ENCODE measurements at places on chromosomes 2 and 18. TPM values are rescaled to one million over a fixed set of nuclear protein-coding genes. Genes with fewer than 3 reads are reported as not detected.

Gene SLC40A1
- not detected for total RNA-seq

- no peak for DNase-seq
- H3K36me3 ChIP-seq = no peaks in the 10 kb centered on the region
- H3K4me1 ChIP-seq = no peaks in the 10 kb centered on the region
- no peak overlapping the region for H3K4me3 ChIP-seq
- H3K27ac ChIP-seq = no peak overlapping the region
These were observed 68.8 kb upstream of the CDC42EP3 start for GRCh38 chr2:37740164-37740739.

- H3K36me3 ChIP-seq = no peaks in the 10 kb centered on the region
- DNase-seq = no peak
- no peaks in the 10 kb centered on the region for H3K27me3 ChIP-seq
- no peak overlapping the region for H3K4me3 ChIP-seq
- no peak overlapping the region for H3K27ac ChIP-seq
These were observed 70.2 kb downstream of the CDCA7 start for GRCh38 chr2:173424886-173425285.

DNA sequence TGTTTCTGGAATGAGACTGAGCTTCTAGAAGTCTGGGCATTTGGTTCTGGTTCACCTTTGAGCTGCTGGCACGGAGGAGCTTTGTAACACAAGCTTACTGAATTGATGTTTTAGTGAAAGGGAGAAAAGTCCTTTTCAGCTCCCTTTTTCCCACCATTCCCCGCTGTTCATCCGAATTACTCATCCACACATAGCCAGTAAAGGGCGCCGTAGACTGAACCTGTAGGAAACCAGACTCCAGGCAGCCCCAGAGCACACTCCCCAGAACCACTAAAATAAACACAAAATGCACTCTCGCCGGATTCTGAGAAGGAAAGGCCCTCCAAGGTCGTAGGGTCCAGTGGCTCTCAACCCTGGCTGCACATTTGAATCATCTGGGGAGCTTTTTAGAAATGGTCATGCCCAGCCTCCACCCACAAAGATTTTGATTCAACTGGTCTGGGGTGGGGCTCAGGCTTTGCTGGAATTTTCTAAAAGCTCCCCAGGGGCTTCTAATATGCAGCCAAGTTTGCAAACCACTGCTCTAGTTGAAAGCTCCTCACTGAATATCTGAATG, 29.6 kb downstream of the TCF7L1 start:
- no peak overlapping the region for H3K4me3 ChIP-seq
- no peak for DNase-seq
- no peaks in the 10 kb centered on the region for H3K27me3 ChIP-seq
- no peak overlapping the region for H3K27ac ChIP-seq

DNA sequence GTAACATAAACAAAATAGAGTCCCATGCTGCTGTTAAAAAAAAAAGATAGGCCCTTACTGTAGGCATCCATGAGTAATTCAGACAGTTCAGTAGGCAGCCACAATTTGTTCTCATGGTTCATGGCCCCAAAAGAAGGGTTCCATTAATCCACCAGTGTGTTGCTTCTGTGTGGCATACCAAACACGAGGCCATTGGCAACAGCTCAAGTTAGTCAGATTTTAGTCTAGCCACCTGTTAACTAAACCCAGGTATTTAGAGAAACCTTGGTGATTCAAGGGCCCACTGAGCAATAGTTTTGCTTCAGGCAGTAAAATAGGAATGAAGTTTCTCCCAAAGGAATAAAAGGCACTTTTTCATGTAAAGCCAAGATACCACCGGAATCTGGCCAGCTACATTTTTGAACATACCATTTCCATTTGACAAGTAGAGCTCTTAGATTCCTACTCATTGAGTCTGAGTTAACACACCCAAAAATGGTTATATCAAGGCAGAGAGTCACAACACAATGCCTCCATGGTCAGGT, 80.1 kb upstream of the SRD5A2 start:
- no peaks in the 10 kb centered on the region for H3K4me1 ChIP-seq
- H3K27ac ChIP-seq = no peak overlapping the region
- H3K36me3 ChIP-seq = no peaks in the 10 kb centered on the region
- no peak for DNase-seq
- no peak overlapping the region for H3K4me3 ChIP-seq

- no peak for DNase-seq
- H3K4me1 ChIP-seq = peaks cover 4% of the 10 kb centered on the region
- no peak overlapping the region for H3K4me3 ChIP-seq
These were observed 95.3 kb upstream of the ID2 start for GRCh38 chr2:8586457-8587051.

DNA sequence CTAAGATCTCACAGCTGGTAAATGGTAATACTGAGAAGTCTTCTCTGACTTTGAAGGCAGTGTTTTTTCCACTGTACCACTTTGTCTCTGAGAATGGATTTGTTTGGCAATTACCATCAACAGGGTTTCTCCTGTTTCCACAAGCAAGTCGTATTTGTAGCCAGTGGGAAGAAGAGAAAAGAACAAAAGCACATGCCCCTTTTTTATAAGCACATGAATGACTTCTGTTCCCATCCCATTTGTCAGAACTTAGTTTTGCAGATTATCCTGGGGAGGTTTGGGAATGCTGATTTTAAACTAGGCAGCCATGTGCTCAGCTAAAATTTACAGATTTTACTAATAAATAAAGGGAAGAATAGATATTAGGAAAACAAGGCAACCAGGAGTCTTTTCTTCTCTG, 92.9 kb upstream of the ZSWIM2 start:
- no peak overlapping the region for H3K4me3 ChIP-seq
- H3K27me3 ChIP-seq = no peaks in the 10 kb centered on the region
- no peak for DNase-seq
- no peaks in the 10 kb centered on the region for H3K4me1 ChIP-seq
- no peak overlapping the region for H3K27ac ChIP-seq

Gene OTOS
- total RNA-seq = not detected

DNA sequence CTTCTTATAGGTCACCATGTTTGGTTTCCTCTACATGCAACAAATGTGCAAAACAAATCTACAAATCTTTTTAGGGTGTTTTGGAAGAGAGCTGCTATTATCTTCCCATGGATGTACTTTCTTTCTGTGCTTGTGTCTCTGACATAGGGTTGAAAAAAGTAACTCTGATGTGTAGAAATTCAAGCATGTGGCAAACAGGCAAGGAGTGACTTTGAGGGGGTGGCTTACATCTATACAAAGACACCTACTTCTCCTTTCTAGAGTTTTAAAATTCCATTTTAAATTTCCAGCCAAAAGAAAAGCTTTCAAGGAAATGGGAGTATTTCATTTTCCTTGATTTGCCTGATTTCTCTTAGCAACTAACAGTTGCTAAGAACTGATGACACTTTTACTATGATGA, 904.8 kb upstream of the CELF4 start:
- DNase-seq = no peak
- no peaks in the 10 kb centered on the region for H3K36me3 ChIP-seq
- H3K4me3 ChIP-seq = no peak overlapping the region
- no peak overlapping the region for H3K27ac ChIP-seq
- H3K4me1 ChIP-seq = no peaks in the 10 kb centered on the region
- H3K27me3 ChIP-seq = no peaks in the 10 kb centered on the region

DNA sequence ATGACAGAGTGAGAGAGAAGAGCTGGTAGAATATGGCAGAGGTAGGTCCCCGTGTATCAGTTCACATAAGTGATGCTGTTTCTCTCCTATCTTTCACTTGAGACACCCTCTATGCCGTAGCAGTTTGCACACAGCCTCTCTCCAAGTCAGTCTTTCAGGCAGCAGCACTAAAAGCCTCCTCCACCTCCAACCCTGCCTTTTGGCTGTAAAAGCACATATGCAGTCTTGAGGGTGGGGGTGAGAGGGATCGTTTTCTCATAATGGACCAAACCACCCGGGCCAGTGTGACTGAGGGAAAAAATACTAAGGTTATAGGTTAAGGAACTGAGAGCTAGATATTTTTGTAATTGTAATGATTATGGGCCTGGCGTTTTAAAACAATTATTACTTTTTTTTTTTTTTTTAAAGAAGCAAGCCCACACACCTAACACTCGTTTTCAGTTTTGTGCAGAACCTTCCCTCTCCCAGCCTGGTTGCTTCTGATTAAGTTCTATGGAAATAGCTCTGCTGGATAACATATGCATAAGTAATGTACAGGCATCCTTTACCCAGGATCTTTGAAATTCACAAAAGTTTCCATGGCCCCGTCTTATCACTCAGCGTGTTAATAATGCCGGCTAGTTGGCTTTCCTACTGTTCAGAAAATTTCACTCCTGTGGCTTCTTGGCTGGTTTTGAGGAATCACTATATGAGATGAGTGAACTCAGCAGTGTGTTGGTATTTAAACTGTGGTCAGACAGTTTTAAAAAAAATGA, 112.2 kb upstream of the MEIS1 start:
- peaks cover 5% of the 10 kb centered on the region for H3K4me1 ChIP-seq
- no peak overlapping the region for H3K4me3 ChIP-seq
- no peaks in the 10 kb centered on the region for H3K27me3 ChIP-seq
- H3K27ac ChIP-seq = no peak overlapping the region

GRCh38 chr2:20877960-20878359, 55.1 kb upstream of the LDAH start:
- H3K27me3 ChIP-seq = no peaks in the 10 kb centered on the region
- no peaks in the 10 kb centered on the region for H3K36me3 ChIP-seq
- no peaks in the 10 kb centered on the region for H3K4me1 ChIP-seq
- H3K27ac ChIP-seq = no peak overlapping the region
- H3K4me3 ChIP-seq = no peak overlapping the region

- H3K27ac ChIP-seq = no peak overlapping the region
- DNase-seq = no peak
- no peak overlapping the region for H3K4me3 ChIP-seq
These were observed 470.2 kb downstream of the FBXO15 start for GRCh38 chr18:73677450-73677849.

DNA sequence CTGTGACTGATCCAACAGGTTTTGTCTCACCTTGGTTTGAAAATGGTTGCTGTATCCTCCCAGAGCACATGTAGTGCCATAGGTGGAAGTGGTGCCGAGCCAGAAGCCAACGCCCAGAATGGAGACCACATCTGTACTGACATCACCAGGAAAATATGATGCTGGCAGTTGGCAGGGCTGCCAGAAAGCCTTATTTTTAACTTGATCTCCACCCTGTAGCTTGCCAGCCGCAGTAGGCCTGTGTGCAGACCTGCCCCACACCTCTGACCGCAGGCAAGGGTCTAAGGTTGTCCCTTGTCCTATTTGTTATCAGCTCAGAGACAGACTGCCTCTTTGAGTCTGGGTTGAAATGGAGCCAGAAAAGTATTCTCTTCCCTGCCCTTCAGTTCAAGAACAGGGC, 123.5 kb upstream of the EML6 start:
- H3K27ac ChIP-seq = no peak overlapping the region
- no peaks in the 10 kb centered on the region for H3K27me3 ChIP-seq
- H3K36me3 ChIP-seq = no peaks in the 10 kb centered on the region
- no peak for DNase-seq

DNA sequence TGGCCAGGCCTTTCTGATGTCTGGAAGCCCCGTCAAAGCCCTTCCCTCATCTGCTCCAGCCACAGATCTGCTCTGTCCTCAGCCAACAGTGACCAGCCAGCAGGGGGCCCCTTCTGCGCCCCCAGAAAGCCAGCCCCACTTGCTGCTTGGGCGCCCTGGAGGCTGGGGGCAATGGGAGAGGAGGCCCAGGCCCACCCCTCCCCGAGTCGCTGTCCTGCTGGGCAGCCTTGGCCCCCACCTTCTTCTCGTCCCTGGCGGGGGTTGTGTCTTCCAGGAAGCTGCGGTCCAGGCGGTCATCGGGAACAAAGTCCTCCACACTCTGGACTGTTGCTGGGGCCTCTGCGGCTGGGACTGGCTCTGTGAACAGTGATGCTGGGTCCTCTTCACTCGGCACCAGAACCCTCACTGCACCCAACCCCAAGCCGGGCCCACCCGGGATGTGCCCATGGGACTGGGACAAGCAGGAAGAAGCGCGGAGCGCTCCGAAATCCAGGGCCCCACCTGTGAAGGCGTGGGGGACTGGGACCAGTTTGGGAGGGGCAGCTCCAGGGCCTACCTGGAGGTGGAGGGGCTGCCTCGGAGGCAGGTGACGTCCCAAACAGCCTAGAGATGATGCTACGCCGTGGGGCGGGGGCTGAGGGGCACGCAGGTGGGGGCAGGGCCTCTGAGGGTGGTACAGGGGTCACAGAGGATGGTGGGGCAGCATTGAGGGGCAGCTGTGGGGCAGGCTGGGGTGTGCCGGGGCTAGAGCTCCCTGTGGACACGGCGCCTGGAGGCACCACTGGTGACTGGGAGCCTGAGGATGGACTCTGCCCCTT, 257.6 kb downstream of the ANKRD30B start:
- no peaks in the 10 kb centered on the region for H3K27me3 ChIP-seq
- no peak overlapping the region for H3K27ac ChIP-seq
- H3K36me3 ChIP-seq = no peaks in the 10 kb centered on the region
- H3K4me3 ChIP-seq = no peak overlapping the region
- no peak for DNase-seq
- H3K4me1 ChIP-seq = no peaks in the 10 kb centered on the region

Gene IL1R1
- total RNA-seq = 0.46 TPM

Gene LOXHD1
- not detected for total RNA-seq

Gene FLACC1
- 0.80 TPM for total RNA-seq

Gene MOGAT1
- total RNA-seq = 0.67 TPM

Gene PDE11A
- total RNA-seq = 0.19 TPM

DNA sequence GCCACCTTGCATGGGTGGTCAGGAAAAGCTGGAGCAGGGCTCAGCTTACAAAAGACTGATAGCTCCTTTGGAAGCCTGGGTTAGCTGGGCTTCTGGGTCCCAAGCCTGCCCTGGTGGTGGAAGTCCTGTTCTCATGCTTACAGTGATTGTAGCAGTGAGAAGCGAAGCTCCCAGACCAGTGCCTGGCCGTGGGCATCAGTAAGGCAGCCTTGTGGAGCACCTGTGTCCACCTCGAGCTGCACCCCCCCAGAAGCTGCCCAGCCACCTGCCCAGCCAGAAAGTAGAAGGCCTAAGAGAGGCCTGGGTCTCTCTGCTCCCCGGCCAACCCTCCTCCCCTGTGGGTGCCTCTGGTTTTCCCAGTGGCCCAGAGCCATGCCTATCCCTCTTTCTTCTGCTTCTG, 10.5 kb downstream of the GLI2 start:
- H3K4me3 ChIP-seq = no peak overlapping the region
- H3K4me1 ChIP-seq = peaks cover 15% of the 10 kb centered on the region
- H3K27ac ChIP-seq = no peak overlapping the region
- peak; percentile 43 for DNase-seq

Gene NETO1
- 19.3 TPM for total RNA-seq

Gene VWC2L
- not detected for total RNA-seq

Gene DPY30
- 150 TPM for total RNA-seq

DNA sequence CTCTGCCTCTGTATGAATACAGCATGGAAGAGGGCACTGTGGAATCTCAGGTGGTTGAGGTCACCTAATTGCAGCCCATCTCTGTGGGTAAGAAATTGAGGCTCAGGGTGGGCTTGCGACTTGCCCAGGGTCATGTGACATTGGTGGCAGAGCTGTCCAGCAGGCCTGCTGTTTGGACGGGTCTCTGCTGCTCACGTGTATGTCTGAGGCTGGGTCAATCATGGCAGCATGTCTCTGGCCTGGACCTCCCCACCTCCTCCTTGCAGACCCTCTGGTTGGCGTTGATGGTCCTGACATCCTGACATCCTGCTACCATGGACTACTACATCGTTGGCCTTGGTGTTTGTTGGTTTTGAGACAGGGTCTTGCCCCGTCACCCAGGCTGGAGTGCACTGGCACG, 64.3 kb upstream of the HPCAL1 start:
- no peak overlapping the region for H3K27ac ChIP-seq
- DNase-seq = no peak
- H3K4me3 ChIP-seq = no peak overlapping the region
- no peaks in the 10 kb centered on the region for H3K27me3 ChIP-seq

- H3K4me3 ChIP-seq = no peak overlapping the region
- H3K4me1 ChIP-seq = no peaks in the 10 kb centered on the region
- no peak overlapping the region for H3K27ac ChIP-seq
- H3K27me3 ChIP-seq = no peaks in the 10 kb centered on the region
- no peaks in the 10 kb centered on the region for H3K36me3 ChIP-seq
These were observed 121.5 kb downstream of the GCA start for GRCh38 chr2:162465430-162465829.

All from H1 (cell line).